Anterior cingulate cortex (tissue), 58 donors: ENCODE measurements at places on chromosomes 1 and 21.

- DNase-seq, result no peak
Measured at GRCh38 chr1:204262506-204263253, 48.9 kb upstream of the GOLT1A start.

GRCh38 chr1:199301472-199302217 lies 662.8 kb downstream of the PTPRC start:
- no peak for DNase-seq

GRCh38 chr1:179785031-179785431 lies 41.9 kb downstream of the FAM163A start:
- DNase-seq, result no peak

GRCh38 chr1:112626193-112626592 lies 6.6 kb downstream of the CAPZA1 start:
- no peak for DNase-seq

- no peak for DNase-seq
Measured at GRCh38 chr1:230345139-230345885, 80.8 kb downstream of the PGBD5 start.

- DNase-seq, result no peak
Measured at GRCh38 chr1:145871994-145872924, 13.4 kb upstream of the PIAS3 start.
